Mesothelial cell of epicardium (in vitro differentiated cells): ENCODE measurements at places on chromosomes 2 and 18.

- H3K4me3 ChIP-seq, result no peak overlapping the region
- peak overlapping the region; percentile 45 for H3K27ac ChIP-seq
- peaks cover 20% of the 10 kb centered on the region for H3K4me1 ChIP-seq
- H3K27me3 ChIP-seq, result no peaks in the 10 kb centered on the region
- peaks cover 3% of the 10 kb centered on the region for H3K36me3 ChIP-seq
Measured at GRCh38 chr2:23401427-23402204, 16.6 kb downstream of the KLHL29 start.

GRCh38 chr2:180122874-180123273, 115.8 kb upstream of the CWC22 start:
- no peak for DNase-seq
- H3K27me3 ChIP-seq, result peaks cover 8% of the 10 kb centered on the region
- H3K27ac ChIP-seq, result no peak overlapping the region
- no peak overlapping the region for H3K4me3 ChIP-seq

GRCh38 chr2:26873286-26873983, 25.5 kb downstream of the DPYSL5 start:
- no peaks in the 10 kb centered on the region for H3K36me3 ChIP-seq
- H3K4me3 ChIP-seq, result no peak overlapping the region
- no peaks in the 10 kb centered on the region for H3K4me1 ChIP-seq

GRCh38 chr2:128448331-128449225, 129.9 kb upstream of the HS6ST1 start:
- H3K4me1 ChIP-seq, result peaks cover 19% of the 10 kb centered on the region
- no peak overlapping the region for H3K27ac ChIP-seq
- no peaks in the 10 kb centered on the region for H3K36me3 ChIP-seq
- no peak overlapping the region for H3K4me3 ChIP-seq
- DNase-seq, result peak; percentile 36

- H3K27me3 ChIP-seq, result no peaks in the 10 kb centered on the region
- no peaks in the 10 kb centered on the region for H3K4me1 ChIP-seq
- DNase-seq, result no peak
- no peak overlapping the region for H3K4me3 ChIP-seq
Measured at GRCh38 chr2:9778471-9779316, 64.6 kb upstream of the TAF1B start.

- DNase-seq, result peak; percentile 68
- H3K36me3 ChIP-seq, result no peaks in the 10 kb centered on the region
- H3K27ac ChIP-seq, result peak within 1 kb of the TSS; percentile 82
- peaks cover 15% of the 10 kb centered on the region for H3K4me1 ChIP-seq
- peak within 1 kb of the TSS; percentile 89 for H3K4me3 ChIP-seq
- H3K27me3 ChIP-seq, result peaks cover 35% of the 10 kb centered on the region
Measured at GRCh38 chr2:197310271-197310985, at the start of gene ANKRD44. ANKRD44 (minus strand) TSS chr2:197310780; CDS start chr2:197310604, 176 bp downstream.

- H3K27ac ChIP-seq, result no peak overlapping the region
- H3K4me3 ChIP-seq, result no peak overlapping the region
- DNase-seq, result no peak
- H3K36me3 ChIP-seq, result no peaks in the 10 kb centered on the region
- peaks cover 9% of the 10 kb centered on the region for H3K27me3 ChIP-seq
- H3K4me1 ChIP-seq, result peaks cover 2% of the 10 kb centered on the region
Measured at GRCh38 chr2:134466141-134466540, 212.3 kb downstream of the MGAT5 start.

DNA sequence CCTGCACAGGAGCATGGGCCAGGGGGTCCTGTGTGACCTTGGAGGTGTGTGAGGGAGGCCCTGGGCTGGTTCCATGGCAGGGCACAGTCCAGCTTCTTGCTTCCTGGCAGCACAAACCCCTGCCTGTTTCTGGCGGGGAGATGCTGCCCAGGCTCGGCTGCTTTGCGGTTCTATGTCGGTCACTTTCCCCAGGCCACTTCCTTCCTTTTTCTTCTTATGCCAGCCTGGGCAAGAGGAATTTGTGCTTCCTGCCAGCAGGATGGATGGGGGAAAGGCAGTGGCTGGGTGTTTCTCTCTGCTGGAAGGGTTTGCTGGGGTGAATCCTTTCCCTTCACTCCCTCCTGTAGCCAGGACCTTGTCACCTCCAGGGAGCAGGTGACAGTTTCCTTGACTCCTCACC, 24.3 kb downstream of the ASAP2 start:
- peaks cover 63% of the 10 kb centered on the region for H3K4me1 ChIP-seq
- no peak overlapping the region for H3K27ac ChIP-seq
- no peak overlapping the region for H3K4me3 ChIP-seq
- peaks cover 14% of the 10 kb centered on the region for H3K27me3 ChIP-seq

DNA sequence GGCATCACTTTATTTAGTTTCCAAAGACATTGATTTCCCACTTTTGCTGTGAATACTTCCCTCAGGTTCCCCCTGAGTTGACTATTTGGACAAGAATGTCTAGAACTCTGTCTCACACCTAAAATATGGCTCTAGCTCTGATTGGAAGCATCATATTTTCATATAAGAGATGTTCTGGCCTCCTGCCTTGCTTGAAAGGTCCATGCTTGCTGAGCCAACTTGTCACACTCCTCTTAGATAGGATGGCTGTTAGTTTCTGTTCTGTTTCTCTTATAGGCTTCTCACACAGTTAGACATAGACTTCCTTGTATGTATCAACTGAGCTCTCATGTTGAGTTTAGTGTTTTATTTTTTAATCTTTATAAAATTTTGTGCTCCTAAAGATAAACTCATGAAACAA, 87.1 kb downstream of the CNTNAP5 start:
- H3K4me1 ChIP-seq, result no peaks in the 10 kb centered on the region
- DNase-seq, result no peak
- no peak overlapping the region for H3K4me3 ChIP-seq
- no peak overlapping the region for H3K27ac ChIP-seq
- H3K36me3 ChIP-seq, result no peaks in the 10 kb centered on the region

- H3K27me3 ChIP-seq, result peaks cover 2% of the 10 kb centered on the region
- H3K4me3 ChIP-seq, result no peak overlapping the region
- H3K27ac ChIP-seq, result no peak overlapping the region
- peaks cover 17% of the 10 kb centered on the region for H3K36me3 ChIP-seq
Measured at GRCh38 chr2:7073901-7074300, 156.7 kb downstream of the RNF144A start.

DNA sequence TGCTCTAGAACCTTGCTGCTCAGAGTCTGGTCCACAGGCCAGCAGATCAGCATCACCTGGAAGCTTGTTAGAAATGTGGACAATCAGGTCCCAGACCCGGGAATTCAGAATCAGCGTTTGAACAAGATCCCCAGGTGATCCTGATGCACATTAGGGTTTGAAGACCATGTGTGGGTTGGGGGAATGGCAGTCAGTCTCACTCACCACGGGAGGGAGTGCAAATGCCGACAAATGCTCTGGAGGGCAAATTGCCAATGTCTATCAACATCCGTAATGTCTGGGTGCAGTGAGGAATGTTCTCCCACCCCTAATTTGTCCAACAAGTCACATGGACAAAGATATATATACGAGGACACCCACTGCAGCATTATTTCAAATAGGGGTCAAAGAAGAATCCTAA, 34.5 kb downstream of the INPP5D start:
- H3K27ac ChIP-seq, result no peak overlapping the region
- DNase-seq, result no peak
- H3K4me3 ChIP-seq, result no peak overlapping the region
- peaks cover 14% of the 10 kb centered on the region for H3K27me3 ChIP-seq

DNA sequence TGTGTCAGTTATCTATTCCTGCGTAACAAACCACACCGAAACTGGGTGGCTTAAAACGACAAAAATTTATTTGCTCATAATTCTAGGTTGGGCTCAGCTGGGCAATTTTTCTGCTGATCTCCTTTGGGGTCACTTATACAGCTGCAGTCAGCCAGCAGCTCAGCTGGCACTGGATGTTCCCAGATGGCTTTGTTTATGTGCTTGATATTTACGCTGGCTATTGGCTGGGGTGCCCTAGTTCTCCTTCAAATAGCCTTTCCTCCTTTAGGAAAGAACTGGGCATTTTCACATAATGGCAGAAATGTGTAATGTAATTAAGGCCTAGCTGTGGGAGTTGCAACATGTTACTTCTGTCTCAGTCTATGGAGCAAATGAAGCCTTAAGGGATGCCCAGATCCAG, 142.2 kb downstream of the B3GNT2 start:
- no peaks in the 10 kb centered on the region for H3K27me3 ChIP-seq
- H3K36me3 ChIP-seq, result no peaks in the 10 kb centered on the region
- H3K27ac ChIP-seq, result no peak overlapping the region
- H3K4me3 ChIP-seq, result no peak overlapping the region

GRCh38 chr2:142878031-142878678, 691 bp downstream of the KYNU start:
- H3K36me3 ChIP-seq, result no peaks in the 10 kb centered on the region
- no peak for DNase-seq
- no peak overlapping the region for H3K27ac ChIP-seq
- peaks cover 34% of the 10 kb centered on the region for H3K4me1 ChIP-seq

DNA sequence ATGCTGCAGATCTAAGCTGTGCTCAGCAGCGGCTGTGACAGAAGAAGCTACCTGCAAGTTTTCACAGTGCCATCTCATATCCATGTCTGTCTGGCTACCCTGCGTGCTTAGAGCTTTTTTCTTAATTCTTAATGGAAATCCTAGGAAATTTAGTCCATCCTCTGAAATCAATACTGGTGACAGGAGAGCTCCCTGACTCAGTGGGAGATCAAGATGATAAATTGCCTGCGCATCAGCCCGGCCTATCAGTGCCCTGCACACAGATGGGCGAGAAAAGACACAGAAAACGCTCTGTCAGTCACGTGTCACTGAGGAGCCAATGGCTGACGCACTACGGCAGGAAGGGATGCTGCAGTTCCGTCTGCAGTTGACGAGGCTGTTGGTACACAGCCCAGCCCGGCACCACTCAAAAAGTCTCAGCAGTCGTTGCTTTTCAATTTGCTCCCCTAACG, 819.6 kb upstream of the FSHR start:
- DNase-seq, result peak; percentile 63
- H3K4me3 ChIP-seq, result peak overlapping the region; percentile 77
- H3K27ac ChIP-seq, result peak overlapping the region; percentile 89
- H3K27me3 ChIP-seq, result no peaks in the 10 kb centered on the region
- peaks cover 2% of the 10 kb centered on the region for H3K36me3 ChIP-seq

DNA sequence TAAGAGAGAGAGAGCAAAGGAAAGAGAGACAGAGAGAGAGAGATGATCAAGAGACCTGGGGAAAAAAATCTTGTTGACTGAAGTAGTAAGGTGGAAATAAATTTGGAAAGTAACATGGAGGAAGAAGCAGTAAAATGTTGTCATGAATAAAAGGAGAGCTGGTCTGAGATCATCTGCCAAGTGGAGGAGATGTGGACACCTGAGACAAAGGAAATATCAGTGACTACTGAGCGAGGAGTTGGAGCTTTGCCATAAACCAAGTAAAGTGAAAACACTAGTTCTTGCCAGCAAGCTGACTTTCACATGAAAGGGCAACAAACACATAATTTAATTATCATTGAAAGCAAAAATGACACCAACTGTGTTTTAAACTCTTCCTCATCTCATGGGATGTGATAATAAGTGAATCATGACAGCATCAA, 49.0 kb upstream of the DSG1 start:
- peaks cover 22% of the 10 kb centered on the region for H3K4me1 ChIP-seq
- no peak overlapping the region for H3K4me3 ChIP-seq
- DNase-seq, result no peak
- no peaks in the 10 kb centered on the region for H3K27me3 ChIP-seq

- no peak overlapping the region for H3K4me3 ChIP-seq
- no peaks in the 10 kb centered on the region for H3K27me3 ChIP-seq
- H3K4me1 ChIP-seq, result peaks cover 29% of the 10 kb centered on the region
- H3K36me3 ChIP-seq, result peaks cover 16% of the 10 kb centered on the region
- DNase-seq, result no peak
- H3K27ac ChIP-seq, result no peak overlapping the region
Measured at GRCh38 chr18:48663931-48664847, 125.4 kb downstream of the CTIF start.

- H3K27ac ChIP-seq, result no peak overlapping the region
- no peak for DNase-seq
- no peaks in the 10 kb centered on the region for H3K36me3 ChIP-seq
- no peak overlapping the region for H3K4me3 ChIP-seq
- no peaks in the 10 kb centered on the region for H3K27me3 ChIP-seq
- peaks cover 6% of the 10 kb centered on the region for H3K4me1 ChIP-seq
Measured at GRCh38 chr2:16262526-16263178, 322.3 kb downstream of the MYCN start.

- no peaks in the 10 kb centered on the region for H3K36me3 ChIP-seq
- H3K4me3 ChIP-seq, result no peak overlapping the region
- DNase-seq, result no peak
- peaks cover 10% of the 10 kb centered on the region for H3K4me1 ChIP-seq
- no peak overlapping the region for H3K27ac ChIP-seq
Measured at GRCh38 chr2:129734343-129735034, 245.0 kb upstream of the RAB6C start.
